Activated T-cell treated with anti-CD3 and anti-CD28 coated beads for 48 hours (primary cell): ENCODE measurements at places on chromosomes 5 and 9.
A peak's percentile ranks its signal among the peaks of the same experiment; 100 is the strongest.

DNA sequence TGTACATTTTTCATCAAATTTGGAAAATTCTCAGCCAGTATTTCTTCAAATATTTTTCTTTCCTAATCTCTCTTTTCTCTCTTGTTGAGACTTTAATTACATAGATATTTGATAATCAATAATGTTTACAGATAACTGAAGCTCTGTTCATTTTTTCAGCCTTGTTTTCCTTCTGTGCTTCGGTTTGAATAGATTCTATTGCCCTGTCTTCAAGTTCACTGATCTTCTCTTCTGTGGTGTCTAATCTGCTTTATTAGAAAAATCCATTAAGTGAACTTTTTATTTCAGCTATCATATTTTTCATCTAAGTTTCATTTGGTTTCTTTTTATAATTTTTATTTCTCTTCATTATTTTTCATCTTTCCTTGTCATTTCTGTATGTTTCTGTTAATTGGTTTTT, 54.1 kb downstream of the AMBP start:
- no peak for DNase-seq

DNA sequence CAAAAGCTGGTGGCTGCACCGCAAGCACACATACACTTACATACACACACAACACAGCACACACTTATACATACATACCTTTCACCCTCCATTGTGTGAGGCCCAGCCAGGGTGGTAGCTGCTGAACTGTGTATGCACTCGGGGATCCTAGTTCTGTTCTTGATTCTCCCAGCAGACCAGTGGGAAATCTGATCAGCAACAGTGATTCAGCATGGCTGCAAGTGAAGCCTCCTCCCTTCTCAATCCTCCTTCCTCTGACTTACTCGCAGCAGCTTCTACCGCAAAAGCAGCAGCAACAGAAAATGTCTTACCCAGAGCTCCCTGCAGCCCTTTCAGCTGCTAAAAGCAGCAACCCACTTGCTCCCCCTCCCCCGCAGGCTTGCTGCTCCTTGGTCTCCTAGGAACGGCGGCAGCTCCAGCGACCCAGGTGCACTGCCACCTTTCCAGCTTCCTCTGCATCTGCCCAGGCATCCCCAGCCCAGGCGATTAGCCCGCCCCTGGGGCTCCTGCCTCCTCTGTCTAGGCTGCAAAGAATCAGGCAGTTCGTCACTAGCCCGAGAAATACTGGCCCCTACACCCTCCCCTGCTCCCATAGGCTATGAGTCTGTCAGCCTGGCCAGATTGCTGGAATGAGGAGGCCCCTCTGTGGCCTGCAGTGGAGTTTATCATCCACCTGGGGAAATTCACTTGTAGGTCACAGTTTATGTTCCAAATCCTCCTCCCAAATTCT, at the start of gene KLHL3:
Gene KLHL3, minus strand, starts transcription at position 535 of the 730 bp plus-strand sequence. Its CDS starts 443 bp downstream, at position 92.
- peak; percentile 16 for DNase-seq

GRCh38 chr5:175655411-175655810, 2.5 kb upstream of the HRH2 start:
- no peak for DNase-seq

- DNase-seq: no peak
Measured at GRCh38 chr5:144143625-144144024, 26.8 kb downstream of the YIPF5 start.

DNA sequence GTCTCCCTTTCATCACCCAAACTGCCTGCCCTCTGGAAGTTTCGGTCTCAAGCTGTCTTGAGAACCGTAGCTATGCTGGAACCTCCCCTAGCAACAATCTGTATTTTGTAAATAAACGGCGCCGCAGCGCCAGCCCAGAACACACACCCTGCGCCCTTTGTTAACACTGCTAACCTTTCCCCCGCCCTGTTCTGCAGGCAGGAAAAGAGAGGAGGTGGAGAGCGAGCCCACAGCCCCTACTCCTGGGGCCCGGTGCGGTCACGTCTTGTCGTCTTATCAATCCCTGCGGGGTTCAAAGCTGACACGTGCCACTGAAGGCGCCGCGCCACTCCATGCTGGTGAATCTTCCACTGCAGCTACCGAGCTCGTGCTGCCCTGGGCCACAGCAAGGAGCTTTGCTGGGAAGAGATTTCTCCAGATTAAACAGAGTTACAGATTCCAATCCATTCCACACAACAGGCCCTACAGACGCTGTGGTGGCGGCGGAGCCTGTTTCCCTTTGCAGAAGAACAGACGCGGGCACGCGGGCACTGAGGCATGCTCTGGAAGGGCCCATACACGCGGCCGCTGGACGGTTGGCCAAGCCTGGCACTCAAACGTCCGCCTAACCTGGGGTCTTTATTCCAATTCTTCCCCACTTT, 25.3 kb downstream of the ZDHHC11B start:
- no peak for DNase-seq

- no peak for DNase-seq
Measured at GRCh38 chr9:94018628-94019027, 63.5 kb upstream of the BARX1 start.

GRCh38 chr5:163535290-163535689, 29.9 kb downstream of the MAT2B start:
- no peak for DNase-seq

DNA sequence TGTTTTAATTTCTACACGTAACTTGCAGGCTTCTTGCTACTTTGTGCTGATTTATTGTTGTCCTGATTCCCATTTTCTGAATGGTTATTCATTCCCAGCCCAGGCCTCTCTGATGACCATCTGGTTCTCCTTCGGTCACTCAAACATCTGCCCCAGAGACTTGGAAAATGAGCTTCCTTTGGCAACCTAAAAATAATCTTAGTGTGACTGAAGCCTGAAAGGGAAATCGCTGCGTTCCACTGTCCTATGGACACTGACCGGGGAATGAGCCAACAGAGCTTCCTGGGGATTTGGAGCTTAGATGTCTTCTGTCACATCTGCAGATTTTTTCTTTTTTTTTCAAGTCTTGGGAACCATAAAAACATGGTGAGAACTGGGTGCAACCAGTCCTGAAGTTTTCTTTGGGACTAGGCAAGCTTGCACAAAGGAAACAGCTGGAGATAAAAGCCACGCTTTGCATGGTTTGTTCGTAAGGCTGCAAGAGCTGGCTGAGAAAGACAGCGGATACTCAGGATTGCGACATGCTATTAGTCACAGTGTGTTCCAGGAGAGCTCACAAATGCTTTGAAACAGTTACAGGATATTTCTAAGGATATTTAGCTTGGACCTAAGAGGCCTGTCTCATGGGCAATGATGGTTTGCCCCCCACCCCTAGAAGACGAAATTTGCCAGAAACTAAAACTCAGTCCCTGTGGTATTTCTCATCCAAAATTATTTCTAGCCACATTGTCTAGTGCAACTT, 146.2 kb downstream of the GOLPH3 start:
- DNase-seq: no peak

DNA sequence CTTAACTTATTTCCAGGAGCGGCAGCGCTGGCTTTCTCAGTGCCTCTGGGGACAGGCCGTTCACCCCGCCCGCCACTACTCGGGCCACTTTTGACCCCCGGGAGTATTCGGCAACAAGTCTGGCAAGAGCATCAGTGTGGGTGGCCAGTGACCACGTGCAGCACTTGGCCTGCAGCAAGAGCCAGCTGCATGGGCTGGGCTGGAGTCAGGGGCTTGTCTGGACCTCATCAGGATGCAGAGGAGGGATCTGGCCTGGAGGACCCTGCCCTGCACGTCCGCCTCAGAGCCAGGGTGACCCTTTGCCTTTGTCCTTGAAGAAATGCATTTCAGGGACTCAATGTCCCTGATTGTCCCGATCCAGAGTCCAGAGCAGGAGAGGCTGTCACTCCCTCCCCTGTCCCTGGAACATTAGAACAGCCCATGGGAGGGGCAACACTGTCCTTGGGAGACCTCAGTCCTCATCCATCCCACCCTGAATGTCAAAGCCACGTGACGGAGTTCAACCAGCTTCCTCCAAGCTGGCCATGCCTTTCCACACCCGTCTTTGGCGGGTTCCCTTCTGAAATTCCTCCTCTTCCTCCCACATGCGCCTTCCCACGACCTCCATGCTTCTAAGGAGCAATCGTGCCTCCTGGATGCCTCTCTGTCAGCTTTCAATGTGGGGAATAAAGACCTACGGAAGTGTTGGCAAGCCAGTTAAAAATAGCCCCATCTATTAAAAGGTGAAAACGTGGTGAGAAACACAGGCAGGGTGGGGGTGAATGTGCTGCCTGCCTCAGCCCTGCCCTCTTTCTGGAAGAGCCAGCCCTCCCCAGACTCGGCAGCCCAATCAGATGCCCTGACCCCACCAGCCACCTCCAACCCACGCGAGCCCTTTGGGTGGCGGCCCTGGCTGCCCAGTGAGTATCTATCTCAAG, 99.0 kb downstream of the OLFM1 start:
- no peak for DNase-seq

- DNase-seq: no peak
Measured at GRCh38 chr5:73757416-73757815, 131.4 kb downstream of the ARHGEF28 start.

GRCh38 chr9:107918749-107919148, 429.2 kb upstream of the KLF4 start:
- DNase-seq: no peak

DNA sequence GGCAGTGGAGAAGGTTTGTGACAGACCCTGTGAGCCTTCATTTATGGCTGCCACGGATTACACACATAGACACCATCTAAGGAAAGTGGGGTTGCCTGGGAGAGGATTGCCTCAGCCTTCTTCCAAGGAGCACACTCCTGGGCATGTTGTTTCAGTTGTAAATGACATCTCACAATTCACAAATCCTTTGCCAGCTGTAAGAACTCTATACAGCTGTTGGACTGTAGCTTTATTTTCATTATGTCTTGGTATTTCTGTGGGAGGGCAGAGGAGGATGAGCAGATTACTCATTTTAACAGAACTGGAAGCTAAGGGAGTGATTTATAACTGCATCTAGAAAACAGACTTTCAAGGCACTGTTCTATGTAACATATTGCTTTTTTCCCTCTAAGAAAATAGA, 25.6 kb downstream of the MELK start:
- DNase-seq: no peak

- DNase-seq: no peak
Measured at GRCh38 chr5:173430394-173430793, 102.2 kb upstream of the STC2 start.

DNA sequence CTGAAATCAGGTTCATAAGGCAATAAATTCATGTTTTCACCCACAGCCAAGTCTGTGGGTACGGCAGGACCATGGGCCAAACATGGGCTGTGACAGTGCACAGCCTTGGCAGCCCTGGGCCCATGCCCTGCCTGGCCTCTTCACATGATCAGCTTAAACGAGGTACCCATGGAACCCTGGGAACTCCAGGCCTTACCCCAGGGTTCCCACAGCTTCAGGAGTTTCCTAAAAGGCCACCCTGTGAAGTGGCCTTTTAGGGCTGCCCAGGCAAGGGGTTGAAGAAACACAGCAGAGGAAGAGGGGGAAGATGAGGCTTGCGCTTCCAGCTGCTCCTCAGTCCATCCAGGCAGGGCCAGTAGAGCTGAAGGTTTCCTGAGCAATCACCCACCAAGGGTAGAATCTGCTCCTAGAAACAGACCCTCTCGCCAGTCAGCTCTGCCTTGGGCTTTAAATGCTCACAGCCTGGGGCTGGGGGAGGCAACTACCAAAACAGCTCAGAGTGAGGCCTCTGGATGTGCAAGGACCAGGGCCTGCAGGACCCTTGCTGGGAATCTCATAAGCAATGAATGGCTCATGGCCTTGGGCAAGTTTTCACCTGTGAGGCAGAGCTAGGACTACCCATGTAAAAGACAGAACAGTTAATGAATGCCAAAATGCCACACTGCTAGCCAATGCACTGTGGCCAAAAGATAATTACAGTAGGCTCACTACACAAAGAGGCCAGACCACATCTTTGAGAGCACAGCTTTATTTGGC, 79.3 kb upstream of the LRRTM2 start:
- no peak for DNase-seq
